Liver (tissue), 10 donors: ENCODE measurements at places on chromosomes 12 and 14. TPM values are rescaled to one million over a fixed set of nuclear protein-coding genes. Genes with fewer than 3 reads are reported as not detected.

Gene INHBC
- total RNA-seq: 2.8 TPM

DNA sequence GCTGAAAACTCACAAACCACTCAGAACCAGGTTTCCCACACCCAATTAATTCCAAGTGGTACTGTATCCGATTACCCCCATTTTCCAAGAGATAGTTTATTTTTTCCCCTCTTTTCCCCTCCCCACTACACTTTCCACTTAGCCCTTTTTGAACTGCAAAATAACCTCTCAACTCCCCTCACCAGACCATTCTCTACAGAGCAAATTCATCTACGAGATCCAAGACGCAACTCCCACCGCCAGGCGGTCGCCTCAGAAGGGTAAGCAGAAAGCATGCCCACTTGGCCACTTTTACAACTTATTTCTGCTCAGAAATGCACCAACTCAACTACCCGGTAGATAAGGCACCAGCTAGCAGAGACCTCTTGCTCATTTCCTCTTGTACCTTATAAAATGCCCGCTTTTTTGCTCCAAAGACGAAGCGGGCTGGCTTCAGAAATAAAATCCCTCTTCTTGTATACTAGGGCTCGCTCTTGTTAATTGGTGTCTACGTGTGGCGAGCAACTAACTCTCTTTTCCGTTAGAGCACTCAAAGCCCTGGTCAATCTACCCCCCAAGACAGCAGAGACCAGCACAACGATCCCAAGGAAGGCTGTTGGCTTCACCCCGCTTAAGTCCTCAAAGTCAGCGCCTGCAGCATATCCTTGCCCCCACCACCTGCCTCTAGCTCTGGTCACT, 910 bp upstream of the SRP54 start:
- peak; percentile 43 for DNase-seq
- no peaks in the 10 kb centered on the region for H3K36me3 ChIP-seq
- no peaks in the 10 kb centered on the region for H3K27me3 ChIP-seq

Gene CDCA4
- total RNA-seq: 34.5 TPM

Gene ASCL1
- not detected for total RNA-seq

- H3K36me3 ChIP-seq: no peaks in the 10 kb centered on the region
- H3K27me3 ChIP-seq: no peaks in the 10 kb centered on the region
- no peak overlapping the region for H3K4me3 ChIP-seq
- no peak overlapping the region for H3K27ac ChIP-seq
- DNase-seq: no peak
- no peaks in the 10 kb centered on the region for H3K4me1 ChIP-seq
These were observed 504.1 kb downstream of the TMTC2 start for GRCh38 chr12:83190631-83191390.

GRCh38 chr12:78376257-78376656, 488.3 kb upstream of the SYT1 start:
- H3K27me3 ChIP-seq: no peaks in the 10 kb centered on the region
- DNase-seq: no peak
- H3K27ac ChIP-seq: no peak overlapping the region
- no peaks in the 10 kb centered on the region for H3K4me1 ChIP-seq
- no peaks in the 10 kb centered on the region for H3K36me3 ChIP-seq

DNA sequence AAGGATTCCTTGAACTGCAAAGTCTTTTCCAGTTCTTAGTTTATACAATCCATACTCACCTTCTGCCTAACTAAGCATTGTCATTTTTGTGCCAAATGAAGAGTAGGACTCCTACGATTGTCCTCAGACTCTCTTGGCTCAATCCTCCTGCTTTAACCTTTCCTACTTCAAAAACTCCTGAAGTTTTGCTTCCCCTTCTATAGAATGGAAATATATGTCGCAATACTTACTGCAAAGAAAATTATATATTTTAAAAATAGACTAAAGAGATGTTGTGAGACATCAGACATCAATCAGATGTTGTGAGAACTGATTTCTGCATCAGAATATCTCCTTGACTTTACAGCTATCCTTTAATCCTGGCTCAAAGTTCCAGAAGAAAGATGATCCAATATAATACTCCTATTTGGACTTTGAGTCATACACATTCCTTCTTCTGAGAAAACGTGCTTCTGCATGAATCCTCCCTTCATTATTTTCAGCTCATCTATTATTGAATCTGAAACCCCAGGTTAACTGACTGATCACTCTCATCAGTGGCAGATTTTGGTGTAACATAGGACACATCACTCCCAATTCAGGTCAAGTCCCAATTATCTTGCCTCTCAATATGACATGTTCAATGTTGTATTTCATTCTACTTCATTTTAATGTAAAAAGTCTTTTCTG, 48.8 kb downstream of the A2M start:
- no peaks in the 10 kb centered on the region for H3K27me3 ChIP-seq
- H3K27ac ChIP-seq: no peak overlapping the region
- H3K4me3 ChIP-seq: no peak overlapping the region
- no peak for DNase-seq

Gene TGM1
- 1.1 TPM for total RNA-seq

DNA sequence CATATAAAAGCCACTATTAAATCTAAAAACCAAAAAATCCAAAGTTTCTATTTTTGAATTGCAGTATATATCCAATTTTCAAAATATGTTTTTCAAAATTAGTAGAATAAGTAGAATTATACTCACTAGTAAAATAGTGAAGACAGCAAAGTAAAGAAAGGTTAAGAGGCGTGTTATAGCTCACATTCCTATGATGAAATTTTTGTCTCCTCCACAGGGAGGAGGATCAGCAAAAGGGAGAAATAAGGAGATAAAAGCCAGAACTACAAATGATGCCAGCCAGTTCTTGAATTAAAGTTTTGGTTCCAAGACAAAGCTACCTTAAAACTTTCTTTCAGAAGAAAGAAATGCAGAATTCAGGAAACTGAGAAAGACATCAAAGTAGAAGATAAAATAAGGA, 50.0 kb downstream of the C2CD5 start:
- DNase-seq: no peak
- H3K27ac ChIP-seq: no peak overlapping the region
- H3K27me3 ChIP-seq: no peaks in the 10 kb centered on the region
- peaks cover 5% of the 10 kb centered on the region for H3K36me3 ChIP-seq
- H3K4me3 ChIP-seq: no peak overlapping the region

- no peak for DNase-seq
- no peak overlapping the region for H3K27ac ChIP-seq
- no peak overlapping the region for H3K4me3 ChIP-seq
- H3K36me3 ChIP-seq: no peaks in the 10 kb centered on the region
- H3K4me1 ChIP-seq: no peaks in the 10 kb centered on the region
These were observed 15.9 kb upstream of the CCER1 start for GRCh38 chr12:90970911-90971310.

GRCh38 chr14:74864198-74864597, 11.7 kb downstream of the PROX2 start:
- no peak for DNase-seq
- no peak overlapping the region for H3K27ac ChIP-seq
- H3K4me3 ChIP-seq: no peak overlapping the region
- H3K27me3 ChIP-seq: no peaks in the 10 kb centered on the region

Gene KCNH3
- 0.19 TPM for total RNA-seq

Gene MYF6
- not detected for total RNA-seq
